Stimulated activated naive CD8-positive, alpha-beta T cell treated with anti-CD3 and anti-CD28 coated beads, Interleukin-15, amount 100 ng/mL, for 72 hours (primary cell): ENCODE measurements at places on chromosomes 4 and X.

- DNase-seq: no peak
Observed at GRCh38 chr4:156521631-156522030, 450.0 kb downstream of the PDGFC start.

- no peak for DNase-seq
Observed at GRCh38 chr4:101304916-101305315, 42.4 kb downstream of the PPP3CA start.

GRCh38 chr4:121192480-121192879 lies 28.4 kb upstream of the TNIP3 start:
- DNase-seq: no peak

- no peak for DNase-seq
Observed at GRCh38 chr4:142944565-142944964, 98.5 kb upstream of the INPP4B start.

DNA sequence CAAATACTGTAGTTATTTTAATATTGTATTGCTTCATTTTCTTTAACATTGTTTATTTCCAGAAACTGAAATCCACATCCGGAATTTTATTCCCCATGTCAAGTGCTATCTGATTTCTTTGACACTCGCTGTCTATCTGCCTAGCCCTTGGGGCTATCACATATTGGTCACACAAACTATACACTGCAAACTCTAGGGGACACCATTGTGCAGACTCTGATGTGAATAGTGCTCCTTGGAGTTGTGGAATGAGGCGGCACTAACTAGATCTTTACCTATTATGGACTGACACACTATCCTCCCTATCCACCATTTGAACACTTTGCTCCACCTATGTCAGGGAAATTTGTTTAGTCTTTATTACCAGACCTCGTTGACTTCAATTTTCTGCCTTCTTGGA lies 534.5 kb downstream of the GLUD2 start:
- DNase-seq: no peak

DNA sequence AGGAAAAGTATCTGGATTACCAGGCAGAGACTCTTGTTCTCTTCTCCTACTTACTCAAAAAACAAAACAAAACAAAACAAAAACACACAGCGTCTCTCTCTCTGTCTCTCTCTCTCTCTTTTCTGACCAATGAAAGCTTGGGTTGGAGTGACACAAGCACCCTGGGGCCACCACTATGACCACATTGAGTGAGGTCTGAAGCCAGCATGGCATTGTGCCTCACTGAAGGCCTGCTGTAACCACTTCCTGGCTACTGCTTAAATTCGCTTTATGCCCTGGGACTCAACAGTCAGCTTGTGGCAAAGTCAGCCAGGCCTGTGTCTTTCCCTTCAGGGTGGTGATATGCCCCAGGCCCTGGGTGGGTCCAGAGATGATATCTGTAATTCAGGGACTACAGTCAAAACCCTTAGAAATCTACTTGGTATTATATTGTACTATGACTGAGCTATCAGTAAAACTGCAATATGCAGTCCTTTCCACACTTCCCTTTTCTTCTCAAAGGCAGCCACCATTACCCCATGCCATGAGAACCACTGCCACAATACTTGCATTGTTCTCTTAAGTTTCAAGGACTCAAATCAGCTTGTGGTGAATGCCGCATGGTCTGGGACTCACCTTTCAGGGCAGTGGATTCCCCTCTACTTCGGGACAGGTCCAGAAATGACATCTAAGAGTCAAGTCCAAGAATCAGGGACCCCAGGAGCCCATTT lies 606.8 kb upstream of the KLHL4 start:
- no peak for DNase-seq

DNA sequence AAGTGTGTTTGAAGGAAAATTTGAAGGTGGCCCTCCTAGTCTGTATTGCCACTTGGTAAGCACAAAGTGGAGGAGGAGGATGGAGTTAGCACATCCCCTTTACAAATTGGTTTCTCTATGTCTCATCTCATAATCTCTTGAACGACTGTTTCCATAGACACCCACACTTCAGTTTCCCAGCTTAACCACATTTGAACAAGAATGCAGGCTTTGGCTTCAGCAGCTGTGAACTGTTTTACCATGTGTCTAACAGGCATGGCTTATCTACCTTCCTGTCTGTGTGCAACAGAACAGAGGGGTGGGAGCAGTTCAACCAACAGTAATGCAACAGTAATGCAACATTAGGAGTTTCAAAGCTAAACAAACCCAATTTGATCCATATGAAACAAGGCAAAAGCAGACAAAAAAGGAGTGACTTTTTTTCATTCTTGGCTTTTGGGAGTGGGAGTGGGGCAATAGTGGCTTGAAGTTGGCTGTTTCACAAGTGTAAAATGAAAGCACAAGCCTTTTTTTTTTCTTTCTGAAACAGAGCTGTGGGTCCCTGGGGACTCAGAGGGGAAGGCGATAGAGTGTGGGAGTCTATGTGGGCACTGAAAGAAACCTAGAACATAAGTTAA lies 108.0 kb downstream of the ITM2A start:
- peak; percentile 73 for DNase-seq

- DNase-seq: no peak
Observed at GRCh38 chr4:185394568-185395237, 1.0 kb downstream of the LRP2BP start.

GRCh38 chrX:19017271-19017670 lies 33.4 kb upstream of the PHKA2 start:
- DNase-seq: no peak

DNA sequence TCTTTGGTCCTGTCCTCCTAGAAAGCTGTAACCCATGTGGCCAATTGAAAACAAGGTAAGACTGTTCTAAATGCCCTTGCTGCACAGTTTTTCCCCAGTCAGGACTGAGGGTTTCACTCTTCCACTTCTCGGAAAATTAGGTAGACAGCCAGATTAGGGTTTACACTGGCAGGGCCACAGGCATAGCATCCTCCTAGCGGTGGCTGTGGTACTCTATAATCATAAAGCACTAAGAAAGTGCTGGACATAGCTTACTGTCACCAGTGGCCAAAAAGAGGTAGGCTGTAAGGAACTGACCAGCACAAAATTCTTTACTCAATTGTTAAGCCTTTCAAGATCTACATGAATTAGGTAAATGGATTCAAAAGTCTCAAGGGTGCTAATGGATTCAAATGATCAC lies 11.6 kb upstream of the USP46 start:
- DNase-seq: no peak

DNA sequence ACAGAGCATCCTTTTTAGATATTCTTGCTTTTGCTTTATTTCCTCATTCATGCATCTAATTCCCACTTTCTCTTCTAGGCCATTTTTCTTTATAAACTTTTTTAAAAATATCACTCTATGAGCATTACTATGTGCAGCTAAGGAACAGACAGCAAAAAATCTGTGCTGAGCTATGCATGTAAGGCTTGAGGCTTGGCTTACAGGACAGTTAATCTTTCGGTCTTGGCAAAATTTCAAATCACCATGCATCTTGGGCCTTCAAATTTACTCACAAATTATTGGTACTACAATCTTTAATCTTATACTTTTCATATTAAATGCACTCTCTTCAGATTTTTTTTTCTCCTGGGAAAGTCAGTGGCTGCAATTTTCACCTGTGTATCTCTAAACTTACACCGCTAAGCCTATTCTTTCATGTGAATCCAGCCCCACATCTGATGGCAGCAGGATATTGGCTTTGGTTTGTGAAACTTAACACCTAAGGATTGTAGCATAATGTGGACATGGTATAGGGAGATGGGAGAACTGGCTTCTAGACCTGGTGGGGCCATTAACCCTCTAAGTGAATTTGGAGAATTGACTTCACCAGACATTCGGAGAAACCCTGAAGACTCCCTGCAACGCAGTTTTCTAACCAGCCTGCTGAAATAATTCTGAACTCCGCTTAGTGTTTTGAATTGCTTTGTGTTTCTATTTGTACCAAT lies 278.3 kb downstream of the SPRY1 start:
- no peak for DNase-seq

- DNase-seq: no peak
Observed at GRCh38 chr4:89994176-89994873, 99.7 kb downstream of the MMRN1 start.

DNA sequence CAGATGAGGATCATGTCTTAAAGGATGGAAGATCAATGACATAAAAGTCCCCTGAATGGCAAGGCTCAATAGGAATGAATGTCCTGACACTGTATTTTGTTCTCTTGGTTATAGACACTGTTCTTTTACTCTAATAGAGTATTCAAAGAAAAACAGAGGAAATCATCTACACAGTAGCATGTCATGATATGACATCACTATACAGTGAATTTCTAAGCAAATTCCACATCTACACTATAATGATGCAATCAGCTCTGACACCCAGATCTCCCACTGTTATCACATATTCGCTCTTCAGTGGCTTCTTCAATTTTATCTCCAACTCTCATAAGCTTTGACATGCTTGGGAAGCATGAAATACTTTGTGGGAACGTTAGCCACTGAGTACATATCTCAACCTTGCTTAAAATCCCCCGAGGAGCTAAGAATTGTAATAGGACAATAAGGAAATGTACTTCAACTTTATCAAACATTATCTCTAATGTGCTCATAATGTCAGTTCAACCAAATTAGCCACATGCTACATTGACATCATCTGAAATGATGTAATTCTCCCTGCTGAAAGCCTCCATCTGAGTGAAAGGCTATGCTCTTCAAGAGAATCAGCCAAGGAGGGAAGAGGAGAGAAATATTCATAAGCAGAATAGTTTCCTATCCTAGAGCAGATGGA lies 139.6 kb upstream of the PTCHD1 start:
- DNase-seq: no peak

GRCh38 chr4:11866391-11866790 lies 437.7 kb upstream of the HS3ST1 start:
- DNase-seq: no peak

DNA sequence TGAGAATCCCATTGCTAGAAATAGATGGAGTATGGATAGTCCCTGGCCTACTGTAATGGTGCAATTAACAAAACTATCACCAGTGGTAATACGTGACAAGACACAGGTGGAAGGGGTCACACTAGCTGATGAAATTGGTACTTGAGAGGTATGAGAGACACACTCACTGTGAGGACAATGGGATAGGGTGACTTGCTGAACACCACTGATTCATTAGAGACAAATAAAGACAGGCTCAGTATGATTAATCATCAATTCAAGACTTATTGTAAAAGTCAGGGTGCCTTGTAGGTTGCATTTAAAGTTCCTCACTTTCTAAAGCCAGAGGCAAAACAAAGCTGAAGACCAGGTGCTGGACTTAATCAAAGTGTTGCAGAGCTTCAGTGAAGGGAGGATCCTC lies 361.6 kb upstream of the EMCN start:
- no peak for DNase-seq

DNA sequence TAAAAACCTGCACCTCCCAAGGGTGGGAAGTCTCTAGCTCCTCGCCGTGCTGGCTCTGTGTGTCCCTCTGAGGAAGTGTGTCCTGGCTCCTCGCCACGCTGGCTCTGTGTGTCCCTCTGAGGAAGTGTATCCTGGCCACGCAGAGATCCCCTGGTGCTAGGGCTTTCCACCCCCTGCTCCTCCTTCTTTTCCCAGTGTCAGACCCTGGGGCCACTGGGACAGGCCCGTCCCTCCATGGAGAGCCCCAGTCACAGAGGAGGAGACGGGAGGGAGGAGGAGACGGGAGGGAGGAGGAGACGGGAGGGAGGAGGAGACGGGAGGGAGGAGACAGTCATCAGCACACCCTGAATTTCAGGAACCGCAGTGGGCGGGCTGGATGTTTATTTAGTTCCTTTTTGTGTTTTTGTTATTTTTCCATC lies 53.8 kb upstream of the HGFAC start:
- DNase-seq: no peak

GRCh38 chr4:7999279-7999678 lies 59.6 kb upstream of the AFAP1 start:
- DNase-seq: no peak

DNA sequence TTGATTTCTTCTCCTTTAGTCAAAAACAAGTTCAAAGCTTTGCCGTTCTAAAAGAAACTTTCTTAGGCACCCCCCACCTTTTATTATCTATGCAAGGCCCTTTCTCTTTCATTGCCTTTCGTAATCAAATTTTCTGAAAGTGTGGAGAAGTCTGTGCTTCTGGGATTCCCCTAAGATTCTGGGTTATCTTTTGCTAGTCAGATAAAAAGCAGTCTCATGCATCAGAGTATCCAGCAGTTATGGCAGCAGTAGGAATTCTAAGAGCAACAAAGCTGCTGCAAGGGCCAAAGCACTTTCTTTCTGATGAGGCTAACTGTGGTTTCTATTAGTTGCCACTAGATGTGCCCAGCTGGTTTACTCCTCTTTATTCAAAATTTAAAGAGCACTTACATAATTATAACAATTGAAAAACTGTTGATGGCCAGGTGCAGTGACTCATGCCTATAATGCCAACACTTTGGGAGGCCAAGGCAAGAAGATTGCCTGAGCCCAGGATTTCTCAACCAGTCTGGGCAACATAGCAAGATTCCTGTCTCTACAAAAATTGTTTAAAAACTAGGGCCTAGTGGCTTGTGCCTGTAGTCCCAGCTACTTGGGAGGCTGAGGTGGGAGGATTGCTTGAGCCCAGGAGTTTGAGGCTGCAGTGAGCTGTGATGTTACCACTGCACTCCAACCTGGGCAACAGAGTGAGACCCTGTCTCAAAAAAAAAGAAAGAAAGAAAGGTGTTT lies 296.2 kb downstream of the PAPSS1 start:
- no peak for DNase-seq

DNA sequence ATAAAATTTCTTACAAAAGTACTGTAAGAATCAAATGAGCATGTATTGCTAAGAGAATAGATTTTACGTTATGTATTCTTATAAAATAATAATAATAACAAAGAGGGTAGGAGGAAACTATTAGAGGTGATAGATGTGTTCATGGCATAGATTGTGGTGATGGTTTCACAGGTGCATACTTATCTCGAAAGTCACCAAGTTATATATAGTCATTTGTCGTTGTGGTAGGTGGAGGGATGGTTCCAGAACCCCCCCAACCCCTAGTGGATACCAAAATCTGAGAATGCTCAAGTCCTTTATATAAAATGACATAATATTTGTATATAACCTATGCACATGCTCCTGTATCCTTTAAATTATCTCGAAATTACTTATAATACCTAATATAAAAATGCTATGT lies 36.7 kb upstream of the H2AZ1 start:
- DNase-seq: no peak

GRCh38 chr4:130530505-130530904 lies 1434.6 kb downstream of the C4orf33 start:
- no peak for DNase-seq

- no peak for DNase-seq
Observed at GRCh38 chrX:24204331-24204730, 54.8 kb downstream of the ZFX start.
